ENCODE measurements at places on chromosomes 7 and 10. TPM values are rescaled to one million over a fixed set of nuclear protein-coding genes. Genes with fewer than 3 reads are reported as not detected.
A peak's percentile ranks its signal among the peaks of the same experiment; 100 is the strongest.

- no peaks in the 10 kb centered on the region for H3K4me1 ChIP-seq
- no peaks in the 10 kb centered on the region for H3K36me3 ChIP-seq
- DNase-seq, result no peak
Observed at GRCh38 chr7:39405581-39405980, 160.6 kb upstream of the YAE1 start.

GBF1 gene
- 44.6 TPM for total RNA-seq

SYT15 gene
- 1.1 TPM for total RNA-seq

- no peaks in the 10 kb centered on the region for H3K36me3 ChIP-seq
- no peak overlapping the region for H3K4me3 ChIP-seq
- peak overlapping the region; percentile 67 for H3K27ac ChIP-seq
- no peak for DNase-seq
Observed at GRCh38 chr10:28284126-28284525, 18.7 kb downstream of the MPP7 start.

GRCh38 chr10:131180740-131181415, 130.6 kb downstream of the TCERG1L start:
- no peak overlapping the region for H3K27ac ChIP-seq
- no peak for DNase-seq
- no peak overlapping the region for H3K4me3 ChIP-seq
- H3K27me3 ChIP-seq, result peaks cover 7% of the 10 kb centered on the region
- H3K36me3 ChIP-seq, result no peaks in the 10 kb centered on the region

FAM25A gene
- not detected for total RNA-seq

All from T-helper 17 cell (primary cell).